Hematopoietic multipotent progenitor cell treated with erythropoietin and hydrocortisone succinate and interleukin-3 and kit ligand, for 15 days (in vitro differentiated cells): ENCODE measurements at places on chromosomes 4 and X.

DNA sequence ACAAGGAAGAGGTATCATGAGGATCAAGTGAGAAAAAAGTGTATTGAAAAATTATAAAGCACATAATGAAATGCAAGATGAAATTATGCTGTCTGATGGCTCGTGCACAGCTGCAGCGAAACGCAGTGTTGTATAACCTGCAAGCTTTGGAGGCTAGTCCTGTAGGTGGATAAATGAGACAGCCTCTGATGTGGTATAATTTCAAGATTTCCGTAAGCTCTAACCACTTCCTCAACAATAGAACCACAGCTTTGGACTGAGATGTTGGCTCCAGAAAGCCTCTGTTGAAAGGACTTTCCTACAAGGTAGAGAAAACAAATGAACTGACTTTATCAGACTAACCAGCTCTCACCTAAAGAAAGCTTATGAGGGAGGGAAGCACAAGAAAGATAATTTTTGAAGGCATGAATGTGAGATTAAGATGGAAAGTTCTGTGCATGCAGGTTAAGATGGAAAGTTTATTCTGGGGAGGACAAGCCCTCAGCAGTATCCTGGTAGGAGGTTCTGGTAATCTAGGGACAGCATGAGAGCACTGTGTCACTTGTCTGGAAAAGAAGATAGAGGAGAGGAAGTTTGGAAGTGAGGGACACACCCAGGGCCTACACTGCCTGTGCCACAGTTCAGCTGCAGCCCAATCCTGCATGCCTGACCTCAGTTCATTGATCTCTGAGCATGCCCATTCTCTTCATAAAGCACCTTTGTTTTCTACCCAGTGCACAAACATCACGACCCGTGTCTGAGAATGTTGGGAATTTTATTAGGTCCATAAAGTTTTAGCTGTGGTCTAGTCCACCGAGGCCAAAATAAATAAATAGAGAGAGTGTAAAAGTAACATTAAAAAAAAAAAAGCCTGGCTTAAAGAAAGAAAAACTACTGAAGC, 161.5 kb upstream of the SFRP2 start:
- DNase-seq: no peak

GRCh38 chr4:164550989-164551712, 202.8 kb upstream of the SMIM31 start:
- no peak for DNase-seq

DNA sequence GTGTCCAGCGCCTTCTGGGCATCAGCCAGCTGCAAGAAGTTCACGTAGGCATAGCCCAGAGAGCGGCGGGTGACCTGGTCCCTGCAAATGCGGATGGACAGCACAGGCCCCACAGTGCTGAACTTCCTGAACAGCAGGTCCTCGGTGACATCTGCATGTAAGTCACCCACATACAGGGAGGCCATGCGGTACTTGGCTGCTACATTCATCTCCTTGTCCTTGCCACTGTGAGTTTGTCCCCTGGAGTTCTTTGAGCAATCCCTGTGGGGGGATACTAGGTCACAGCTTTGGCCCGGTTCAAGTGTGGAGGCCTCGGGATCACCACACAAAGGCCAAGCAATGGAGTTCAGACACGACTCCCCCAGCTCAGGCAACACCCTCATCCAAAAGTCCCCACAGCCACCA, 776 bp downstream of the PABPC4L start:
- DNase-seq: no peak

DNA sequence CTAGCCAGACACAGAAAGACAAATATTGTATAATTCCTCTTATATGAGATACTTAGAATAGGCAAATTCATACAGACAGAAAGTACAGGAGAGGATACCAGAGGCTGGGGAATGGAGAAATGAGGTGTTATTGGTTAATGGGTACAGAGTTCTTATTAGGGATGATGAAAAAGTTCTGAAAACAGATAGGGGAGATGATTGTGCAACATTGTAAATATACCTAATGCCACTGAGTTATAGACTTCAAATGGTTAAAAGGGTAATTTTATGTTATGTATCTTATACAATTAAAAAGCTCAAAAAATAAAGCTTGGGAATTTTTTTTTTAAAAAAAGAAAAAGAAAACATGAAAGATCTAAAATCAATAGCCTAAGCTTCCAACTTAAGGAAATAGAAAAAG, 98.8 kb upstream of the TECRL start:
- no peak for DNase-seq

DNA sequence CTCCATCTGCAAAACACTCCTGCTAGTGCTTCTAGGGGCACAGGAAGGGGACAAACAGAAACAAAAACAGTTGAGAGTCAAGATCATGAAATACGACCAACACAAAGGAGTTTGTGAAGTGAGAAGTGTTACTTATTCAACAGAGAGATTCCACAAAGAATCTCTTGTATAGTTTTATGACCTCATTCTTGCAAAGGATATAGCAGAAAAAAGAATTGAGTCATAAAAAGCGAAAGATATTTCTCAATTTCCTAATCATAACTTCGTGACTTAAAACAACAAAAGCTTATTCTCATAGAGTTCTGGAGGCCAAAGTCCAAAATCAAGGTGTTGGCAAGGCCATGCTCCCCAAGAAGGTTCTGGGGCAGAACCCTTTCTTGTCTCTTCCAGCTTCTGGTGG, 40.7 kb downstream of the TIGD4 start:
- no peak for DNase-seq

DNA sequence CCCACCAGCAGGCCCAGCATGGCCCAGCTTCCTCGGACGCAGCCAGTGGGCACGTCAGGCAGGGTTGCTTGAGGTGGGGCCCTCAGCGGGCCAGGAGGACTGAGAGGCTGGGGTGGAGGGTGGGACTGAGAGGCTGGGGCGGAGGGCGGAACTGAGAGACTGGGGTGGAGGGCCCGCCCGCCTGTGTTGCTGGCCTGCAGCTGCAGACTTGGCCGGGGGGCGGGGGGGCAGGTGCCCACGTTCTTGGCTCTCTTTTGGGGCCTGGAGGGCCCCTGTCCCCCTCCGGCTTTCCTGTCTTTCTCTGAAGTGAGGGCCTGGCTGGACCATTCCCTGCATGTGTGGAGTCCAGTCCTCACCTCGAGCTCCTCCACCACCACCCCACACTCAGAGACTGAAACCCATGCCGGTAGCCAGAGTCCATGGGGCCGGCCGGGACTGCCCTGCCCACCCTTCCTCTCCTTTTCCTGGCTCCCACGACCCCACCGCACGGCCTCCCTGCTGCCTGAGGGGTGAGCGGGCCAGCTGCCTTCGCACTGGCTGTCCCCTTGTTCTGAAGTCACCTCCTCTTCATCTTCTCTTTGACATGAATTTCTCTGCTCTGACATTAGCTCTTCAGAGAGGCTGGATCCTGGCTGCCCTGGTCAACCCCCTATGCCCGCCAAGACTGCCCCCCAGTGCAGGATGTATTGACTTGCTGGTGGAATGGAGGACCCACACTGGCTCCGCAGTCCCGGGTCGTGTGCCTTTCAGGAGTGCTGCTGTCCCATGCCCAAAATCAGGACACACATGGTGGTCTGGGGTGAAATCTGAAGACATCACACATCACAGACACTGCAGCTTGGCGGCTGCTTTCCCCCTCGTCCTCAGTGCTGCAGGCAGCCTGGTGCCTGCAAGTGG, 10.1 kb upstream of the NKX1-1 start:
- DNase-seq: no peak

DNA sequence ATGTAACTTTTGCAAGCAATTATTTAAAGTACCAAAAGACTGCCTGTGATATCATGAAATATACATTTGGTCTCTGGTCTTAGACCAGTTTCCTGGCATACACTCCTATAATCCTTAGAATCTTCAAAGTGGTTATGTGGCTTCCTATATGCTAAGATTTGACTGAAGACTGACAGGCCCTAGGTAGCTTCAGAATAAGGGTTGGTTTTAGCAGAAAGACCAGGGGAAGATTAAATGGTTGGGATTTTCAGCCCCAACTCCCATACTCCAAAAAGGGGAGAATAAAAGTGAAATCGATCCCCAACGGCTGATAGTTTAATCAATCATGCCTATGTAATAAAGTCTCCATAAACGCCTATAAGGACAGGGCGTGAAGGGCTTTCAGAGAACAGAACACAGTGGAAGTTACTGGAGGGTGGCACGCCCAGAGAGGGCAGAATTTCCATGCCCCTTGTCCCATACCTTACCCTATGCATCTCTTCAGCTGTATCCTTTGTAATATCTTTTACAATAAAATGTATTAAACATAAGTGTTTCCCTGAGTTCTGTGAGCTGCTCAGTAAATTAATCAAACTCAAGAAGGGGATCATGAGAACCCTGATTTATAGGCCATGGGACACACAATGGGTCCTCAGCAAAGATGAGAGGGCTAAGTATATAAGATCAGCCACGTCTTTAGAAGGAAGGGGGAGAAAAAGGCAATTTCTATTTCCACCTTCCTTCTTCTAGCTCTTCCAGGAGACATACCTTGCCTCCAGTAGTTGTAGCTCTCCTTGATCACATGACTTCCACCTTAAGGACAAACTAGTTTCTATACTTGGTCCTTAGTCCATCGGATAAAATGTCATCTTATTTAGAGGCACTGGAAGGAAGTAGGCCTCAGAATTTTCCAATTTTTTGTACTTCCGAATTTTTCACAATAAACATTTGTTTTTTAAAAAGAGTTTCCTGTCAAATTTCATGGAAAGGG, 26.8 kb downstream of the ANKRD17 start:
- no peak for DNase-seq

- DNase-seq: no peak
Measured at GRCh38 chr4:95643627-95644026, 94.9 kb upstream of the UNC5C start.

- DNase-seq: peak; percentile 14
Measured at GRCh38 chr4:83362492-83363329, 28.1 kb upstream of the HPSE start.

- DNase-seq: no peak
Measured at GRCh38 chr4:68304731-68305130, 45.2 kb downstream of the YTHDC1 start.

GRCh38 chr4:107658400-107659336, 61.4 kb downstream of the PAPSS1 start:
- no peak for DNase-seq

- DNase-seq: no peak
Measured at GRCh38 chr4:70531981-70532380, 13.6 kb downstream of the AMTN start.

DNA sequence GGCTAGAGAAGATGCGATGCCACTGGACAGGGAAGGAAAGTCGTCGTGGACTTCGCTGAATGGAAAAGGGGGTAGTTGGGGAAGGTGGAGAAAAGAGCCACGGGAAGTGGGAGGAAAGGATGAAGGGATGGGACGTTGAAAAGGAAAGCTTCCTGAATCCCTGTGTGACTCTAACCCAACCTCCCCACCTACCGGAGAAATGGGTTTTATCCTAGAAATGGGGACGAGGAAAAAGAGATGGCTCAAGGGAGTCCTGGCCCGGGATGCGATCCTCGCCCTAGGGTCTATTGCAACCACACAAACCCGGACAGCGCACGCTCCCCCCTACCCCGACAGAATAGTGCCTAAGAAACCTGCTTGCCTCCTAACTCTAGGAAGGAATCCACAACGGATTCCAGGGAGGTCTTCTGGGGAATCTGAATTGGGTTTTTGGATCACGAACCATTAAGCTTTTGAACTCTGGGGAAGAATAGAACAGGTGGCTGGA, 738 bp upstream of the TSPAN5 start:
- DNase-seq: peak; percentile 20
